Psoas muscle (tissue), 8 donors: ENCODE measurements at places on chromosomes 11 and 22.

GRCh38 chr22:47612311-47612910 lies 850.0 kb downstream of the TBC1D22A start:
- no peak for DNase-seq

GRCh38 chr11:75242722-75243600 lies 2.4 kb downstream of the TPBGL start:
- no peak for DNase-seq

DNA sequence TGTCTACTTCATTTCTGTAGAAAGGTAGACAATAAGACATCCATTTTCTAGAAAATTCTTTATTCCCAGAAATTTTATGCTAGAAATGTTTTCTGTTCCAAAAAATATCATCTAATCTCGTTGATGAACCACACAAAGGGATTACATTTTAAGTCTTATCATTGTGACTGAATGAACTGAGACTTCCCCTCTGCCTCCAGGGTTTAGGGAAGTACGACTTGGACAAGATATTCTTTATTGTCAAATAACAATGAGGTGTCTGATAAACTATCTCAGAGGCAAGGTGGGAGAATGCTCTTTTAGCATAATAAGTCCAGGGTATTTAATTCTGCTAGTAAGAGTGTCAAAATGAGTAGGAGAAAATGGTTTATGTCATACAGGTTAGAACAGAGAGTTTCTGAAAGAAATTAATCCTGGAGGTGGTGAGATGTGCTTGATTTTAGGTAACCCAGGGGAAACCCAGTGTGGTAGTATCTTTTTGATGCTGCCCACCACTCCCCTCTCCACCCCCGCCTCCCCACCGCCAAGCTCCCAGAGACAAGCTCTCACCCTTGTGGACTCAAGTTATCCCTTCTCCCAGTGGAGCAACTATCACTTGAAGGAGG lies 100.6 kb downstream of the CD44 start:
- DNase-seq: no peak

DNA sequence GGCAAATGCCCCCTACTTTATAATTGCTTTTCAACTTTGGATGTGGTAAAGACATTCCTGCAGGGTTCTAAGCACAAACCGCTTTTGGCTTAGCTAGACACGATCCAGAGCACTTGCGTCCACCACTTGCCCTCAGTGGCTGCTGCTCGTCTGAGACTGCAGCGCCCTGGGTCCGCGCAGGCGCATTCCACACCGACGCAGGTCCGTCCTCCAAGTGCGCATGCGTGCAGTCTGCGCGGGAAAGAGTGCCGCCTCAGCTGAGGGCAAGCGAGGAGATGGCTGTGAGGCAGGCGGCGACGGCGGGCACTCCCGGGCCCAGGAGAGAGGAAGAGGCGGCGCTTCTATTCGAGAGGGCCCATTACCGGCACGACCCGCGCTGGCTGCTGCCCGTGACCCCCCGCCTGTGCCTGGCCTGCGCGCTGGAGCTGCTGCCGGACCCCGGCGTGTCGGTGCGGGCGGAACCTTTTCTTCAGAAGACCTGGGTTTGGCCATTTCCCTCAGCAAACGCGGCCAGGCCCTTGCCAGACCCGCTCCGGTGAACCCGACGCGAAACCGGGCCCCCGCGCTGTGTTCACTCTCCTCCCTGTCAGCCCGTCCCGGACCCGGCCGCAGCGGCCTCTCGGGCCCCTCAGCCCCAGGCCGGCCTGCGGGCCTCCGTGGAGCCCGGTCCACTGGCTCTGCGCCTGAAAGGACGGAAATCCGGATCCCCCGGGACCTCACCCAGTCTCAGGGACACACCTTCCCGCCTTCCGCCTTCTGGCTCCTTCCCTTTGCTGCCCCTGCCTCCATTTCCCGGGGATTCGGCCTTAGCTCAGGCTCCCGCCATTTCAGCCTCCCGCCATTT lies at the start of gene MEI1:
Gene MEI1 (plus strand): TSS at position 240 of the 844 bp plus-strand sequence. CDS start 36 bp downstream, at position 276.
- peak; percentile 92 for DNase-seq

DNA sequence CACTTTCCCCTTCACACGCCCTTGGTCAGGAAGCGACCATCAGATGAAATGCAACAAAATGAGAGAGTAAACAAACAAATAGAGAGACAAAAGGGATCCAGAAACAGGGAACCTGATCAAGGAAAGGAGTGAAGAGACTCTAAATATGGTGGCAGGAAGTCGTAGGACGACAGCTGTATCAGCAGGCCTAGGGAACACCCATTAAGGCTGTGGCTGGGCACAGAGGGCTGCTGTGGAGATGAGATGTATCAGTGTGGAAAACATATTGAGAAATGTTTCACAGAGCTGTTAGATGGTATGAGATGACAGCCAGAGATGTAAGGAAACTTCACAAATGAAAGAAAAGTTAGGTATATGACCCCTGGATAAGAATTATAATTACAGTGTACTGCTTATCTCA lies 155.8 kb upstream of the MTMR2 start:
- no peak for DNase-seq

GRCh38 chr22:19807161-19807913 lies 46.8 kb downstream of the TBX1 start:
- DNase-seq: peak; percentile 35

DNA sequence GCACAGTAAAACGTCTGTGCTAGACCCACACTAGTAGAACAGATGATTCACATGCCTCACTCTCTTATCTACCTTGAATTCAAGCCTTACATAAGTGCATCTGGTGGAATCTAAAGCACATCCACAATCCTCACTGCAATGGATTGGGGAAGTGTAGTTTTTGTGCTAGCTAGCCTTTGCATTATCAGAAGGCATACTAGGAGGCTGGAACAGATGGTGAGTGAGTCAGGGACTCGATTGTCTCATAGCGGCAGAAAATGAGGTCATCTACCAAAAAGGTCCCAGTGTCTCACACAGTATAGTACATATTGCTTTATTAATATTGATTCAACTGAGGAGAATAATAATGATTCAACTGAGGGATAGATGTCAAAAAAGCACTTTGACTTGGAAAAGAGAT lies 9.3 kb downstream of the MSANTD4 start:
- DNase-seq: no peak

- no peak for DNase-seq
Measured at GRCh38 chr22:25621986-25622385, 57.5 kb downstream of the GRK3 start.

- DNase-seq: no peak
Measured at GRCh38 chr11:36352922-36353321, 56.8 kb downstream of the PRR5L start.

DNA sequence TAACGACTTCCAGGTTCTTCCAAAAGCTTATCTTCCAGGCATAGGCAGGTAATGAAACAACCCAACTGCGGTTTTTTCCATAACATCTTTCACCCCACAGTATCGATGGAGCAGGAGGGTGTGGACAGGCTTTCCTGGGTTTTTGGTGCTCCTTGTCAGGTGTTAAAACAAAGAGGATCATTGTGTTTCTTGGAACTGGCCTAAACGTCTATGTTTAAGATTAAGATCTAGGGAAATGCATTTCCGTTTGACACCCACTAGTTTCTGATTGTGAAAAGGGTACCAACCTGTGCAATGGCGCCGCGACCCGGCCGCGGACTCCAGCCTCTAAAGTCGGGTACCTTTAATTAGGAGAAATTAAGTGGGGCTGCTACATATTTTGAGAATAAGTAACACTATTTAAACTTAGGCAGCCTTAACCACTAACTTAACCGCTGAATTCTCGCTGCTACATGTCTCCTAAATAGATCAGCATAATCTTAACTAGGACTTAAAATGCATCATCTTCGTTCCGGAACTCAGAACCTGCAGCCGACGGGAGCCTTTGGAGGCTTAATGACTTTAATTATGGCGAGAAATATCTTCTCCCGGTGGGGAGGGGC lies 31.5 kb downstream of the C22orf31 start:
- no peak for DNase-seq

- no peak for DNase-seq
Measured at GRCh38 chr11:119189393-119189792, 4.1 kb downstream of the NHERF4 start.

GRCh38 chr11:33731723-33732531 lies 4.3 kb downstream of the CD59 start:
- DNase-seq: no peak

GRCh38 chr11:74397501-74398243 lies 561 bp downstream of the PGM2L1 start:
- DNase-seq: peak; percentile 24

- DNase-seq: no peak
Measured at GRCh38 chr11:116927163-116927974, 89.9 kb upstream of the APOA1 start.

GRCh38 chr22:22579869-22580604 lies 21.0 kb upstream of the PRAME start:
- no peak for DNase-seq

DNA sequence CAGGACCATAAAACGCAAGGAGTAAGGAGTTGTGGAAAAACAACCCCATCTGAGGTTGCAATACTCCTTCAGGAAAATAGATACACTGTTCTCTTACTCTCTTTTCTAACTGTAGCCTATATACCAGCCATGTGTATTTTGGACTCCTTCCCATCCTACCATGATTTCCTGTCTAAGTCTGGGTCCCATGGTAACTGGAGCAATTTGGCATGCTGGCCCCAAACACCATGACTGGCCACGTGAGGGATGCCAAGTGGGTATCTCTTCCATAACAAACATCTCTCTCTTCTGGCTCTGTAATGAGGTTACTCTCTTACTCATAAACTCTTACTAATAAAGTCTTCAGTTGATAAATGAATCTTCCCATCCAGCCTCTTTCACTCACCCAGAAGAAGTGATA lies 26.5 kb downstream of the ABTB2 start:
- no peak for DNase-seq

DNA sequence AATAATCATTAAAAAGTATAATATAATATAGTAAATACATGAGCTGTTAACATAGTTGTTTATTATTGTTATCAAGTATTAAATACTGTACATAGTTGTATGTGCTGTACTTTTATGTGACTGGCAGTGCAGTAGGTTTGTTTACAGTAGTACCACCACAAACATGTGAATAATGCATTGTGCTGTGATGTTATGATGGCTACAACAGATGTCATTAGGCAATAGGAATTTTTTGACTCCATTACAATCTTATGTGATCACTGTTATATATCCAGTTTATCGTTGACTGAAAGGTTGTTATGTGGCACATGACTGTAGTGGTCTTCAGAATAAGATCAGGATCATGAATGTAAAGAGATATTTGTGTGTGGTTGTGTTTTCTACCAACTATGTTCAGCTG lies 577.8 kb downstream of the JRKL start:
- no peak for DNase-seq

DNA sequence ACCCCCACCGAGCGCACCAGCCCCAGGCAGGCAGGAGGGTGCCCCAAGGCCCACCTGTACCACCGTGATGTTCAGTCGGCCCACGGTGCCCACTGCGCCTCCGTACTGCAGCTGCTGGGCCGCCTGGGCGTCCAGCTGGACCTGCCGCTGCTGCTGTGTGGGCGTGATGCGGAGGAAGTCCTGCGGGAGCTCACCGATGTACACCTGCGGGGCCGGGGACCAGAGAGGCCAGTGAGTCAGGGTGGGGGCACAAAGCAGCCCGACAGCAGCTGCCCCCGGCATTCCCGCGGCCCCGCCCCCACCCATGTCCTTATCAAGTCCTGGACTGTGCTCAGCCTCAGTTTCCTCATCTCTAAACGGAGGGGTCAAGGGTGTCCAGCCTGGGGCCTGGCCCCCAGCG lies 13.8 kb downstream of the TOLLIP start:
- DNase-seq: no peak

DNA sequence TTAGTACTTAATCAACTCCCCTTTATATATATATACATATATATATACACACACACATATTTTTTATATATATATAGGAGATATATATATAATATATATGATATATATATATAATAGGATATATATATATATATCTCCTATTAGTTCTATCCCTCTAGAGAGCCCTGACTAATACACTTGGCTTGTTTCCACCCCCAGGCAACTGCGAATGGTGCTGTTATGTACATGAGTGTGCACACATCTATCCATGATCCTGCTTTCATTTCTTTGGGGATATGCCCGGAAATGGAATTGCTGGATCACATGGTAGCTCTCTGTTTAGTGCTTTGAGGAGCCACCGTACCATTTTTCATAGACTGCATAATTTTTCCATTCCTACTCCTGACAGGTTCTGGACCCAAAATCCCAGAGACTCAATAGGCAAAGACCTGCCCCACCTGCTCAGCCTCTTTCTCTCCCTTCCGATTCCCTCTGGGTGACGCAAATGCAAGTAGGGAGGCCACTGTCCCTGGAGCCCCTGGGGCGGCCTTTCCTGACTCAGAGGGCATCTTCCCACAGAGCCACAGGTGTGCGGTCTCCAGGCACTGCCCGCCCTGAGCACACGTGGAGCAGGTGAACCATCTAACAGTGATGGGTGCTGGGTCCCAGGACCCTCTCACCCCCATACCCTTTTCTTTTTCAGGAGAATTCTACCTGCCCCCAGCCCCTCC lies 12.0 kb downstream of the FGF3 start:
- no peak for DNase-seq

- no peak for DNase-seq
Measured at GRCh38 chr11:33907421-33907820, 15.5 kb upstream of the LMO2 start.

DNA sequence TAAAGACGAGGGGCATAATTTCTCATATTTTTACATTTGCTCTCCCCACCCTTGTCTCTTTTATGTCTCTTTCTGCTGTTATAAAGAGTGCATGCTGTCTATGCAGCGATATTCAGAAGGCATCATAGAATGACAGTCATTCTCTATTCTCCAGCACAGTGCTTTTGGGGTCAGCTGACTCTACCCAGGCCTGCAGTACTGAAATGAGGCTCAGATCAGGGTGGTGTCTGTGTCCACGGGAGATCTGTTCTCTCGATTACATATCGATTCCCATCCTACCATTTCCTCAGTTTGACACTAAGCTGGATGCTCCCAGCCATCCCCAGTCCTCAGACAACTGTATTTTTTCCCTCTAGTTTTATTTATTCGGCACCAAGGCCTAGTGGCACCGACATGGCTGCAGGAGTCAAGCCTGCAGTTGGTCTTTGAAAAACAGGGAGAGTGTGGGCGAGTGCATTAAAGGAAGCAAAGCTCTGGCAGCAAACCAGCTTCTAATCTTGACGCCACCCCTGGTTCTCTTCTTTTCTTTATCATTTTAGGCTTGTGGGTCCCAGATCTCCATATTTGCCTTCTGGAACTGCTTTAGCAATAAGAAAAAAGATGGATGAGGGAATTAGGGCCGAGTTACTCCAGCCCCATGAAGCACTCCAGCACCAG lies 71.6 kb upstream of the PICALM start:
- no peak for DNase-seq
